H4 (cell line): ENCODE measurements at places on chromosomes 6 and 20. TPM values are rescaled to one million over a fixed set of nuclear protein-coding genes. Genes with fewer than 3 reads are reported as not detected.
A peak's percentile ranks its signal among the peaks of the same experiment; 100 is the strongest.

The MCHR2 gene
- not detected in 2 replicates for total RNA-seq

DNA sequence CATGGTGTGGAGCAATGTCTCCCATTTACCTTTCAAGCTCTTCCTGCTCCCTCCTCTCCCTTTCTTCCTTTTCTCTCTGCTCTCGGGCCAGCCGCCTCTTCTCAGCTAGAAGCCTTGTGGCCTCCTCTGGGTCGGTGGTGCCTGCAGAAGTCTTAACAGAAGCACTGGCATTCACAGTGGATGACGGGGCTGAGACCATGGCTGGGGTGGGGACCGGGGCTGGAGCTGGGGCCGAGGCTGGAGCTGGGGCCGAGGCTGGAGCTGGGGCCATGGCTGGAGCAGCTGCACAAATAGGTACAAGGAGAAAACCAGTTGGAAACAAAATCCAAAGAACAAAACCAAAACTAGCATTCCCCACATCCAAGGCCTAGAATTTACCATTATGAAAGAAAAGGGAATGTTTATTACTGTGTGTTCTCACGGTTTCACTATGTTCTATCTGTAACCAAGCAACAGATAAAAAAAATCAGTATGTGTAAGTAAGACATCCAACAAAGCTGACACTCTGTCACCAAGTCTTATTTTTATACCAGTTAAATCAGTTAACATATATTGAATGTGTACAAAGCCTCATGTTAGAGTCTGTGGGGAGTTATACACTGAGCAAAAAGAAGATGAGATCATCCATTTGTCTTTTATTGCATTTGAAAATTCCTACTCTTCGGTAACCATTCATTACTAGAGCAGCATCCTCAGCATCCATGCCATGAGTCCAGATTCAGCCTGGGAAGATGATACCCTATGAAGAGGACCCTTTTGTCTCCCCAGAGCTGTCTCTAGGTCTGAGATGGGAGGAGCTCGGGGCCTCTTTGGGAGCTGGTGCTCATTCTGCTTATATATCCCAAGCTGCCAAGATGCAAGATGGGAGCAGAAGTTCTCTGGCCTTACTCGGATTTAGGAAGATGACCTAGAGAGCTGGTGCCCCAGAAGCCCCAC is 73.0 kb upstream of the BCLAF1 start:
- no peak for DNase-seq

GRCh38 chr20:36407199-36407733 is 101.1 kb downstream of the DLGAP4 start:
- DNase-seq = no peak

DNA sequence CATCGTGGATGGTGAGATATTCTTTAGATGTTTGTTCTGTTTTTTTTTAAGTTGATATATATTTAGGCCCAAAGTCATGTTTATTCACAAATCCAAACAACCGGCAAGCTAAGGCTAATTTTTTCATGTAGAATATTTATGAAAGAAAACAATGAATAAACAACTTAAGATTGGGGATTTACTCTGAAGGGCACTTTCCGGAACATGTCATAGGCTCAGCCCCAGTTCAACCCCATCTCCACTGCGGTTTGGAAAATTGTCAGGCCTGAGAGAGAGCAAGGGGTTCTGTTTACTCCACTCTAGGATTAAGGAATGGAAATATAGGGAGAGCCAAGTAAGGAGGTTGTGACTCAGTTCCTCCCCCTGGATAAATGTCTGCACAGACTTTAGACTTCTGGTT is 18.3 kb downstream of the RPS6KA2 start:
- DNase-seq = peak; percentile 29

GRCh38 chr20:17678295-17678694 is 3.7 kb downstream of the RRBP1 start:
- no peak for DNase-seq

DNA sequence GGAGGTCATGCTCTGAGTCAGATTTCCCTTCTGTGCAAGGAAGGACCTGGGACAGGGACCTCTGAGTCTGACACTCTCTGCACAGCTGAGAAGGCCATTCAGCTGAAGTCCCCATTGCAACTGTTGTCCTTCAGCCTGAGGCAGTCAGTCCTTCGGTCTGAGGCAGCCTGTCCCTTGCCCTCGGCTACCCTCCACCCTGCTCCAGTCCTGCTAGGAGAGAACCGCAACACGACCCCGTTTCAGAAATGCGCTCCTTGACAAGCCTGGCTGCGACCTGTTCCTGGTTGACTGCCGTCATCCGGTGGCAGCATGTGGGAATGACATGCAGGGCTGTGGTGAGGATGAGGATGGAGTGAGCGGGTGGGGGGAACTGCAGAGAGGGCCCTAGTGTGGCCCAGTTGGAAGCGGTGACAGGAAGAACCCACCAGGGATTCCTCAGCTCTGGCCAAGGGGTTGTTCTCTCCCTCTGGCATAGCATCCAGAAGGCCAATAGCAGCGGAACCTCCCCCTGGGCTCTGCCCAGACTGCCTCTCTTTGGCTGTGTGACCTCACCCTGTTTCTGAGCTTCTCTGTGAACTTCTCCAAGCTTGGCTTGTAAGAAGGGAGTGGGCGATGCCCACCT is 40.3 kb upstream of the ANGPT4 start:
- DNase-seq = peak; percentile 61

- DNase-seq = no peak
Measured at GRCh38 chr20:44637522-44638372, 13.8 kb downstream of the ADA start.

DNA sequence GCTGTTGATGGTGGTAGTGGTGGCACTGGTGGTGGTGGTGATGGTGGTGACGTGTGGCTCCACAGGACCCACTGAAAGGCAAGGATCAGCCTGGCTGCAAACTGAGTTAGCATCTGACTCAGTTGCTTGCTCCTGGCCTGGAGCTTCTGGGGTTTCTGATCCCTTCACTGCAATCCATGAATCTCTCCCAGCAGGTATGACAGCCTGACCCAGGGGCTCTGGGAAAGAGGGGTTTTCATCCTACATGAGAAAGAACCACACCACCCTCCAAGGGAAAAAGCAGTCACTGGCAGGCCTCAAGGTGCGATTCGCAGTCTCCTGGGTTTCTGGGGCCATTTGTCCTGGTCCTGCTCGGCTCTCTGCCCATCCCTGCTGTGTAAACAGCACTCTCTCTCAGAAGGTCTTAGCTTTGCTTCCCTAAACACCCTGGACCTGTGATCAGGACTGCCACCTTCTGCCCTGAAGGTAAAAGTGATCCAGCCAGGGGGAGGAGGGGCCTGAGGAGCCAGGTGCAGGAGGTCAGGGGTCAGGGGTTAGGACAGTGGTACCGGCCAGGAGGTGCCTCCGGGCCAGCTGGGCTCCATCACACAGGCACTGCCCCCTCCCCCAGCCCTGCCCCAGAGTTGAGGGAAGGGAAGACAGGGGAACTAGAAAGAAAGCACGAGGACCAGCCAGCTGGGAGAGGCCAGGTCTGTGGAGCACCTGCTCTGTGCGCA is 152.0 kb downstream of the BMP7 start:
- no peak for DNase-seq

- DNase-seq = no peak
Measured at GRCh38 chr6:87199787-87200186, 44.4 kb downstream of the ZNF292 start.

The PSORS1C2 gene
- not detected in 2 replicates for total RNA-seq

GRCh38 chr6:159654483-159655098 is 38.5 kb downstream of the SOD2 start:
- peak; percentile 53 for DNase-seq

The SLC32A1 gene
- not detected in 2 replicates for total RNA-seq

- DNase-seq = no peak
Measured at GRCh38 chr6:137827977-137828810, 38.9 kb upstream of the TNFAIP3 start.

The FAM83C gene
- total RNA-seq = not detected in 2 replicates
